ENCODE measurements at places on chromosomes 1 and 21. TPM values are rescaled to one million over a fixed set of nuclear protein-coding genes. Genes with fewer than 3 reads are reported as not detected.

Gene HES3
- total RNA-seq, result not detected

Gene LSS
- 25.3 TPM for total RNA-seq

GRCh38 chr1:160401487-160401805, 1.1 kb downstream of the VANGL2 start:
- no peak for DNase-seq

Gene RHOU
- total RNA-seq, result 2.6 TPM
